ENCODE measurements at places on chromosomes 4 and X. TPM values are rescaled to one million over a fixed set of nuclear protein-coding genes. Genes with fewer than 3 reads are reported as not detected.

AGTR2 gene
- total RNA-seq = not detected

GUCY1B1 gene
- 2.1 TPM for total RNA-seq

DNA sequence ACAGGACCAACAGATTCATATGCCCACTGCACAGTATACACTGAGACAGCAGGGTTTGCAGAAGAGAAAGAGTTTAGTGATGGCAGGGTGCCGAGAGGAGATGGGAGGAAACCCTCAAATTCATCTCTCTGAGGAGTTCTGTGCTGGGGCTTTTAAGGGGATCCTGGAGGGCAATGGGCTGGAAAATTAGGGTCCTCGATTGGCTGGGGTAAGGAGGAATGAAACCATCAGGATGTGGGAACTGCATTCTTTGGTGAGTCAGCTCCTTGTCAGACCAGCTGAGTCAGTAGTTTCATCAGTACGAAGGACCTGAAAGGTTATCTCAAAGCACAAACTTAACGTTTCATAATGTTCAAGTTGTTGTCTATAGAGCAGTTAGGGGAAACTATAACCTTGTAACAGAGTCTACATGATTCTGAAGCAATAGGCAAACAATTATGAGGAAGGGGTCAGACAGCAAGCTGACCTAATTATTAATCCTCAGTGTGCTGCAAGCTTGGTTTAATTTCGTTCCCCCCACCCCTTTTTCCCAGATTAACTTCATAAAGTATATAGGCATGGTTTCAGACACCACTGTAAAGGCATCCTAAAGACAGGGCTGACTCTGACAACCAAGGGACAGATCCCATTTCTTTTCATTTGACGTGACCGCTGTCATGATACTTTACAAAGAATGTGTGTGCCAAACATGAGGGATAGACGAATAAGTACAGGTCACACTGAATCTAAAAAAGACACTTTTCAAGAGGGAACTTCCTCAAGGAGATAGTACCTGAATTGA is 1.5 kb upstream of the MSMO1 start:
- DNase-seq = peak; percentile 72

GRCh38 chr4:14309431-14309830 is 681.9 kb upstream of the BOD1L1 start:
- no peak for DNase-seq

- DNase-seq = no peak
Observed at GRCh38 chr4:9600246-9600645, 156.0 kb downstream of the DEFB131A start.

DNA sequence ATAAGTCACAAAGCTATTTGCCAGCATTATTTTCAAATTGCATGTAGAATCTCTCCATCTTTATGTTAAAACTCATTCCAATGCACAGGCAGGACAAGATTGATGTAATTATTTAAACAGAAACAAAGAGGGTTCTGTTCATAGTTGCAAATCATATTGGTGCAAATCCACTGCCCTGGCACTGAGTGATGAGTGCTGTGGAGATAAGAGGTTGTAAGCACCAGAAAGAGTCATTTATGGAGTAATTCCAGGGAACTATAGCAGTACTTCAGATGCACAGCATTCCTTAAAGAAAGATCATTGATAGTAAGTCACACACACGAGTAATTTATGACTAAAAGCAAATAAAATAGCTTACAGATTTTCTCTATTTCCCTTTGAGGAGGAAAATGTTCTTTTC is 337.7 kb upstream of the CTSO start:
- DNase-seq = peak; percentile 63

DNA sequence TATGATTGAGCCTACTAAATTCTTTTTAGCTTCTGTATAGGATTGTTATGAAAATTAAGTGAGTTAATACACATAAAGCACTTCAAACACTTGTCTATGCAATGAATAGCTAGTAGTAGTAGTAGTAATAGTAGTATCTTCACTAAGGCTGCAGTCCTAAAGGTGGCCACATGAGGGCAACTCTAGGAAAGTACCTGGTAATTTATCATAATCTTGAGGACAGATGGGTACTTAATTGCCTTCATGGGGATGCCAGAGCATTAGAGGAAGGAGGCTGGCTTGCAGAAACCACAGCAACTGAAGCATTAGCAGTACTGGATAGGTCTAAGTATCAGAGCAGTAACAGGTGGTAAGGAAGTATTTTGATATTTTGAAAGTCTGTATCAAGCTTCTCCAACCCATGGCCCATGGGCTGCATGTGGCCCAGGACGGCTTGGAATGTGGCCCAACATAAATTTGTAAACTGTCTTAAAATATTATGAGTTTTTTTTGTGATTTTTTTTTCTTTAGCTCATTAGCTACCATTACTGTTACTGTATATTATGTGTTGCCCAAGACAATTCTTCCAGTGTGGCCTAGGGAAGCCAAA is 17.3 kb downstream of the NIPAL1 start:
- DNase-seq = peak; percentile 37

DNA sequence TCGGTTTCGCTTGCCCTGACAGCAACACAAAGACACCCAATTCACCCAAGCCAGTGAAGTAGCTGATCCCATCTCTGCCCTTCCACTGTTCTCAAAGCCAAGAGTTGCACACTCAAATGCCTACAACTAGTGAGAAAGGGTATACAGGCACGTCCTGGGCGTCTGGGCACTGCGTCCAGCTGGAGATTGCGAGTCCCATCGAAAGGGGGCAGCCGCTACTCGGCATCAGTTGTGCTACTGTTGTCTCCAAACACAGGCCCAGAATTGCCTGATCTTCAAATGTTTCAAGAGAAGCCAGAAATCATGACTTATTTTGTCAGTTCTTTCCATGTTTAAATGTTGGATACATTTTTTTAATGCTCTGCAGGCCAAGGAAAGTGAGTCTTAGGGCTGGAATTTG is 487.8 kb downstream of the BCOR start:
- DNase-seq = peak; percentile 52

DNA sequence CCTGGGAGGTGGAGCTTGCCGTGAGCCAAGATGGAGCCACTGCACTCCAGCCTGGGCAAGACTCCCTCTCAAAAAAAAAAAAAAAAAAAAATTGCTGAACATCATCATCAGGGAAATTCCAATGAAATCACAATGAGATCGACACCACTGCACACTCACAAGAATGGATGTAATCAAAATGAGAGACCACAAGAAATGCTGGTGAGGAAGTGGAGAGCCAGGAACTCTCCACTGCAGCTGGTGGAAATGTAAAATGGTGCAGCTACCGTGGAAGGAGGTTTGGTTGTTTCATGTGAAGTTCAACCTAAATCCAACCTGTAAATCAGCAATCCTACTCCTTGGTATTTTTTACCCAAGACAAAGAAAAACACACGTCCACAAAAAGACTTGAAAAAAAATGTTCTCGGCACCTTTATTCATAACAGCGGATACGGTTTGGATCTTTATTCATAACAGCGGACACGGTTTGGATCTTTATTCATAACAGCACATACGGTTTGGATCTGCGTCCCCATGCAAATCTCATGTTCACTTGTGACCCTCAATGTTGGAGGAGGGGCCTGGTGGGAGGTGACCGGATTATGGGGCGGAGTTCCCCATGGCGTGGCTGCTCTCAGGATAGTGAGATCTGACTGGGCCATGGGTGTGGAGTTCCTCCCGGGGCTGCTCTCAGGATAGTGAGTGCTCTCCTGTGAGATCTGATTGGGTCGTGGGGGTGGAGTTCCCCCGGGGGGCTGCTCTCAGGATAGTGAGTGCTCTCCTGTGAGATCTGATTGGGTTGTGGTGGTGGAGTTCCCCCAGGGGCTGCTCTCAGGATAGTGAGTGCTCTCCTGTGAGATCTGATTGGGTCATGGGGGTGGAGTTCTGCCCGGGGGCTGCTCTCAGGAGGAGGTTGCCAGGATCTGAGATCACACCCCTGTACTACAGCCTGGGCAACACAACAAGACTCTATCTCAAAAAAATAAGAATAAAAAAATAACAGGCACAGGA is 7.7 kb downstream of the GAK start:
- peak; percentile 53 for DNase-seq

Data from GM23248 (cell line).